ENCODE measurements at places on chromosomes 12 and 14.

DNA sequence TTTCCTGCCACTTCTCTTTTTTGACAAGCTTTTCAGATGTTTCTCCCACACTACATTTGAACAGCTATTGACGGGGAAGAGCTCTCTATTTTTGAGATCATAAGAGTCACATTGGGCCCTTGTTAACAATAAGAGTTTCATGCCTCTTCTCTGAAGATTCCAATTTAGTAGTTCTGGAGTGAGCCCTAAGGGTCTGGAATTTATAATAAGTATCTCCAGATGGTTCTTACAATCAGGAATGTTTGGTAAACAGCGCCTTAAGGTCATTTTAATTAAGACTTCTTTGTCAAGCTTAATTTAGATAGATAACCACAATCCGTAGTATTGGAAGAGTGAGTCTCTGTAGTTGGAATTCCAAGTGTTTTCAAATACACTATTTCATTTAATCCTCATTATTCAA lies 60.6 kb upstream of the HECTD1 start:
- no peak for DNase-seq

DNA sequence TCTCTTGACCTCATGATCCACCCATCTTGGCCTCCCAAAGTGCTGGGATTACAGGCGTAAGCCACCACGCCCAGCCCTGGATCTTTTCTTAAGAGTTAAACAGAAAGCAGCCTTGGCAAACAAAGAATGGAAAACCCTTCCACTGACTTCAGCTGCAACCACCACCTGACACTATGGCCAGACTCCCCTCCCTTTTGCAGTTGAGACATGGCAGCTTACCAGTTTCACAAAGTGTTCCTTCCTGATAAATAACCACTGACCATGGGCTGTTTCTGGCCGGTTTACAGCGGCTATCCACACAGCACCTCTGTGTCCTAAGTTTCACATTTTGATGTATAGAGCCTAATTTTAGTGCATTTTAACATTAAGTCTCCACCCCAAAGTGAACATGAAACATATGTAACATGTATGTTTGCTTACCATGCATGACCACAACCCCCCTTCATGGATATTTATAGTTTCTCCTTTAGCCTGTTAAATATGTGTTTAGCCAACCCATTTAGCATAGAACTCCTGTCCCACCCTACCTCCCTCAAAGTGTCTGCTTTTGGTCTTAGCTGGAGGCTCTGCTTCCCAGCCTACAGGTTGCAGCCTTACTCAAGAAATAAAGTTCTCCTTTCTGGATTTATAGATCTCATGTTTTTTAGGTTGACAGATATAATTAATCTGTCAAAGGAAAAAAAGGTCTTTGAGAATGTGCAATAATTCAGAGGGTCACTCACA lies 32.7 kb upstream of the RAB21 start:
- DNase-seq, result no peak

DNA sequence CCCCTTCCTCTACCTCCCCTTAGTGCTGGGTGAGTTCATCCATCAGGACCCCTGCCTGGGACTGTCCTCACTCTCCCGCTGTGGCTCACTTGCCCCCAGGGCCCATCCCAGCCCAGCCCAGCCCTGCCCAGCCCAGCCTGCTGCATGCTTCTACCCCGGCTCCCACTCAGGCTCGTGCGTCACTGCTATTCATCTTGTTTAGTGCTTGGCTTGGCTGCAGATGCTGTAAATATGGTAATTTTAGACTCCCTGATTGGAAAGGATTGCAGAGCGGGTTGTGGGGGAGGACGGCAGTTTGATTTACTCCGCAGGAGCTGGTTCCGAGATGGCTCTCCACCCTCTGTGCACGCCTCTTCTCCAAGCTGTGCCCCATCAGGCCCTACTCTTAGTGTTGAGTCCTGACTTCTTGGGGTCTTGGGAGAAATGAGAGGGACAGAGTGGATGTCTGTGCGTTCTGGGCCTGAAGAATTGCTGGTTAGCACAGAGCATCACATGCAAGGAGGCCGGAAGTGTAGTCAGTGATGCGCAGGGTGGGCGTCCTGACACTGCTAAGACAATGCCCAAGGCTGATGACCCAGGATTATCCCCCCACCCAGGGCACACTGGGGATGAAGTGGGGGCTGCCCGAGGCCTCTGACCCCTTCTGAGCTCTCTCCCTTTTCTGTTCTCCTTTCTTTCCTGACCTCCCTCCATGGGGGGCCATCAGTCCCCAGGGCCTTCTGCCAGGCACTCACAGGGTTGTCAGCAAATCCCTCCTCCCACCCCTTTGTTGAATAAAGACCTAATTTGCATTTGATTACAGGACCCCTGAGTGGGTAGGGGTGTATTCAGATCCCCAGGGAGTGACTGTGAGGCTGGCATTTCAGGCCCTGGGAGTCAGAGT lies 244.4 kb downstream of the ZFP36L1 start:
- DNase-seq, result no peak

- DNase-seq, result peak; percentile 79
These were observed 68.7 kb downstream of the RPAP3 start for GRCh38 chr12:47636908-47637780.

GRCh38 chr12:59316938-59317337 lies 278.9 kb upstream of the SLC16A7 start:
- DNase-seq, result no peak

GRCh38 chr12:63093084-63093483 lies 57.9 kb downstream of the AVPR1A start:
- no peak for DNase-seq

DNA sequence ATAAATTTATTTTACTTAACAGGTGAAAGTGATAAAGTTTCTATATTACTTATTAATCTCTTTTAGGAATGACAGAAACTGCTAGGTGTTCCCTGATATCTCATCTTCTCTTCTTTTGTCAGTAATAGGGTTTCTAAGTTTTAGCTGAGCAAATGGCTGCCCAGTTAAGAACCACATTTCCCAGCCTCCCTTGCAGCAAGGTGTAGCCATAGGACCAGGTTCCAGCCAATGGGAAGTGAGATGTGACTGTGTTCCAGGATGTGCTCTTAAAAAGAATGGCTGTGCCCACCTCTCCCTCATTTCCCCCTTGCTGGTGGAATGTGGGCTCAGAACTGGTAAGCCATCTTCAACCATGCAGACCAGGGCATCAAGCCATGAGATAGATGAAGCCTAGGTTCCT lies 165.6 kb downstream of the HELB start:
- no peak for DNase-seq

GRCh38 chr12:48601013-48601756 lies 31.3 kb upstream of the LALBA start:
- no peak for DNase-seq

GRCh38 chr14:59333668-59334067 lies 131.5 kb downstream of the GPR135 start:
- DNase-seq, result no peak

DNA sequence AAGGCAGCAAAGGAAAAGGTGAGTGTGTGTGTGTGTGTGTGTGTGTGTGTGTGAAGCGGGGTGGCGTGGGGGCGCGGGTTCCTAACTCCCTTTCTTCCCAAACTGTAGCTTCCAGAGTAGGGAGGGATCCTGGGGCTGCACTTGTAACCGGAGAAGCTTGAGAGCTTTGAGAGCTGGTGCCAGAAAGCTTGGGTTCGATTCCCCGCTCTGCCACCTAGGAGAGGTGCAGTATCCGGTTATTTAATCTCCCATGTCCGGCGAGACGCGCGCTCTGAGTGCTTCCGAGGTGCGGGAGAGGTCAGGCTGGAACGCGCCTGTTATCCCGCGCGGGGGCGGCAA lies 7.2 kb upstream of the RACGAP1 start:
- DNase-seq, result no peak

GRCh38 chr14:71237556-71237955 lies 330.3 kb downstream of the PCNX1 start:
- no peak for DNase-seq

DNA sequence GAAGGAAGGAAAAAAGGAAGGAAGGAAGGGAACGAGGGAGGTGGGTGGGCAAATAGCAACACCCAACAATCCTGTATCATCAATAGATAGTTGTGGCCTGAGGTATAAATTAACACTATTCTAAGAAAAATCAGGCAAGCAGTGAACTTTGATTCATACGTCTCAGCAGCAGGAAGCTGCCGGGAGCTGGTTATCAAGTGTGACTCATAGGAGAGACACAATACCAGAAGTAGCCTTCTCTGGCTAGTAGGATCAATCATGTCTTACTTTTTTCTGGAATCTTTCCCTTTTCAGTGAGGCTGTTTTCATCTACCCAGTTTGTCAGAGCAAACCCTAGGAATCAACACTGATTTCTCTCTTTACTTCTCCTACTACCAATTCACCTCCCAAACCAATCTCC lies 780.5 kb downstream of the NRXN3 start:
- no peak for DNase-seq

DNA sequence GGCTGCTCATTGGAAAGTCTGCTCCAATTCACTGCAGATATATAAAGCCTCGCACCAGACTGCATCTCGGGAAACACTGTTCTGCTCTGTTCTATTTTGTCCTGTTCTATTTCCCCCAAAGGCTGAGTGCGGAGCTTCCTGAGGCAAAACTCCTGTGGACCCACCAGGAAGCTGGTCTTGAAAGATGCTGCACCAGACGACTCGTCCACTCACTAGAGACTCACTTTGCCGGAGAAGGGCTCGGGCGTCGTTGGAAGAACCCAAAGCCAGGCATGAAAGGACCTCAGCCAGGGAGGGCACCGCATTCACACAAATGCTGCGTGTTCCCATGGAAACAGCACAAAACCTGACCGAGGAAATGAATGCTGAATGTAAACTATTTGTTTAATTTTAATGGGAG lies 331.2 kb upstream of the SFSWAP start:
- no peak for DNase-seq

- no peak for DNase-seq
These were observed 14.7 kb downstream of the RASAL1 start for GRCh38 chr12:113120670-113121370.

- DNase-seq, result no peak
These were observed 19.9 kb downstream of the CALM1 start for GRCh38 chr14:90416720-90417119.

DNA sequence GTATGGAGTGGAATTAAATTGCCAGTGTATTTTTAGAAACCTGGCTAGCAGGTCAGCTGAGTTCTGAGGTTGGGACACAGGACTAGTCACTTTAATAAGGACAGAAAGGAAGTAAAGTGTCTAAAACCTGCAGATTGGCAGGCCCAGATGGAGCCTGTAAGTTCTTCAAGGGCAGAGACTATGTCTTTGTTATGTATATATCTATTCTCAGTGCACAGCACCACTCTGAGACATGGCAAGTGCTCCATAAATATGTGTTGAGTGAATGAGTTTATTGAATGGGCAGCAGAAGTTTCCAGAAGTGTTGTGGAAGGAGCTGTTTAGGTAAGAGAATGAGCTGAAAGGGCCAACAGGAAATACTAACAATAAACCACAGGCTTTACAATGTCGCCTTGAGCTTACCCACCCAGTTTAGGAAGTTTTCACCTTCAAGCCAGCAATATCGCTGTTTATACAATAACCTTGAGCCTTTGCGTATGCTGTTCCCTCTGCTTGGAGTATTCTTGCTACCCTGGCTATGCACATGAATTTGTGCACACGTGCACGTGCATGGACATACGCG lies 109.5 kb upstream of the TMPO start:
- no peak for DNase-seq

DNA sequence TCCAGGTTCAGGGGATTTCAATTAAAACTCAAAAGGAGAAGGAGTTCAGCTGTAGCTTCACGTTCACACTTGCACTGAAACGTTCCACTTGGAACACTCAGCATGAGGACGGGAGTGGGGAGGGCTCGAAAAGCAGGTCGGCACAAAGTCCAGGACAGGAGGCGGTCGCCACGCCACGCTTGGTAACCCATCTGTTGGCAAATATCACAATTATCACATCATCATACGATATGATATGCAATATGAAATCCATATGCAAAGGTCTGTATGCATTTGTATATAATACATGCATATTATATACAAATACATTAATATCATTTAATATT lies 17.2 kb downstream of the ADGRD1 start:
- no peak for DNase-seq

DNA sequence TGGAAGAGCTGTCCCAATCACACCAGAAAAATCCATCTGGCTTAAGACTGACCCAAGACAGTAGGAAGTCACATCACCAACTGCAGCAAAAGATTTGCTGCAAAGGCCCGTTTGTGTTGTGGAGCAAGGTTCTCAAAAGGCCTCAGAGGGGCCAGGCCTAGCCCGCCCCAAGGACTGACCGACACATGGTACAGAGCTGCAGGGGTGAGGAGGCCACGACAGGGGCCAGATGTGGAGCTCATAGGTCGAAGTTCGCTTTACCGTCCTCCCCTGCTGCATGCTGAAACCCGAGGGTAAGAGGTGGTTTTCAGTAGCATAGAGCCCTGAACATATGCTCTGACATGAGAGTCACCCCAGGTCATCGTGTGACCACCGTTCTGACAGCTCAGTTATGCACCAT lies 35.5 kb downstream of the PLBD1 start:
- DNase-seq, result no peak

- DNase-seq, result no peak
These were observed 162.7 kb downstream of the GRIP1 start for GRCh38 chr12:66516133-66516532.

DNA sequence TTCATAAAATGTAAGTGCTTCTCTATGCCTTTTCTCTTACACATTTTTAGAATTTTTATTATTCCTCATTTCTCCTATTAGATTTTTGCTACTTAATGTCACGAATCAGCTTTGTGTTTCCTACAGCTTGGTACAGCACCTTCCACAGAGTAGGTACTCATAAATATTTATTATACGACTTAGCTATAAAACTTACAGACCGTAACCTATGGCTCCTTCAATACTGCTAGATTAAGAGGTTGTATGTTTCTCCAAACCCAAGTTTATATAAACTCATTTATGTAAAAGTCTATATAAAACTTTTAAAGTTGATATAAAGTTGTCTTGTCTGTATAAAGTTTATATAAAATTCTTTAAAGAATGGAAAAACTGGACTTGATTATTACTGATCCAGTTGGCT lies 11.5 kb downstream of the NFYB start:
- no peak for DNase-seq
